ENCODE measurements at places on chromosomes 4 and X.

GRCh38 chrX:121301356-121301755, 253.9 kb downstream of the GLUD2 start:
- DNase-seq: no peak
- no peak overlapping the region for H3K4me3 ChIP-seq
- H3K27me3 ChIP-seq: no peaks in the 10 kb centered on the region
- H3K36me3 ChIP-seq: no peaks in the 10 kb centered on the region
- H3K27ac ChIP-seq: no peak overlapping the region
- H3K4me1 ChIP-seq: no peaks in the 10 kb centered on the region

DNA sequence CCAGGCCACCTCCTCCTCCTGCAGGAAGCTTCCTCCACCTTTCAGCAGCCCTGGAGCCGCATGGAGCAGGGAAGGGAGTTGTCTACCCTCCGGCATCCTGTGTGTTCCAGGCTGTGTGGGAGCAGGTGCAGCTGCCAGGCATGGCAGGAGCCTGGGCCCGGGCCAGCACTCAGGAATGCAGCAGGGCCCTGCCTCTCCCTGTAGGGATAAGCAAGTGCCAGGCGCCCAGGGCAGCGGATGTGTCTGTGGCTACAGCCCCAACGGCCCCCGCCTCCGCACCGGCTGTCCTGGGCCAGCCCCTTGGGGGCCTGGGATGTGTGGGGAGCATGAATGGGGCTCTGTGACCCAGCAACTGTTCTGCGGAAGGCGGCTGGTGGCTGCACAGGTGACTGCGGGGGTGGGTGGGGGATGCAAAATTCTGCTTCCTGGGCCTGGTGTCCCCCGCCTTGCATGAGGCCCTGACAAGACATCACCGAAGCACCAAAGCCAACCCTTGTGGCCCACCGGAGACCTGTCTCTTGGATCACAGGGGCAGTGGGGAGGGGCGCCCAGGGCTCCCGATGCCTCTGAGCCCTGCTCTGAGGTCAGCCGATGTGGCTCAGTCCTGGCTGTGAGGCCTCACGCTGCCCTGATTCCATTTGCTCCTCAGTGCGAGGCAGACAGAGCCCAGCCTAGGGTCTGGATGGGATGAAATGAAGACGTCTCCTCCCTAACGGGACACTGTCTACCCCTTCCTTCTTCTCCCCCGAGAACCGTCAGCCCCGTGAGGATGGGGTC, 1.4 kb upstream of the DOK7 start:
- H3K4me1 ChIP-seq: no peaks in the 10 kb centered on the region
- H3K27me3 ChIP-seq: peaks cover 52% of the 10 kb centered on the region
- no peak overlapping the region for H3K4me3 ChIP-seq
- no peak overlapping the region for H3K27ac ChIP-seq
- H3K36me3 ChIP-seq: no peaks in the 10 kb centered on the region

DNA sequence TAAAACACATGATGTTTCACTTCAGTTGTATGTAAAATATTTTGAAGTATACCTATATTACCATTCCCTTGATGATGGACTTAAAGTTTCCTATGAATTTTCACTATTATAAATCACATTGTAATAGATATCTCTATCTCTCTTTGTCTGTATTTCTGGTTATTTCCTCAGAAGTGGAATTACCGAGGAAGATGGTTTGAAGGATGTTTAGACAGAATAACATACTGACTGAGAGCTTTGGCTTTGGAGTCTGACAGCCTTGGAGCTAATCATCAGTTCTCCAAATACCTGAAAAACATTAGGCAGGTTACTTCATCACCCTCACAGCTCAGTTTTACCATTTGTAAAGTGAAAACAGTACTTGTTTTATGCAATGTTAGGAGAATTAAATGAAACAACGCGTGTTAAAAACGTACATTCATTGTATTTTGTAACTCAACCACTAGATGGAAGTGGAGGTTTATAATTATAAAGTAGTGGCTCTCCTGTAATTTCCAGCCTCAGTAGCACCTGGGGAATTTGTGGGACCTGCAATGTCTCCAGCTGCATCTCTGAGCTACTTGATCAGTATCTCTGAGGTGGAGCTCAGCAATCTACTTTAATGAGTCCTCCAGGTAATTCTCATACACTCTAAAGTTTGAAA, 14.3 kb downstream of the JCHAIN start:
- H3K27ac ChIP-seq: no peak overlapping the region
- peak; percentile 46 for DNase-seq
- no peaks in the 10 kb centered on the region for H3K4me1 ChIP-seq
- H3K36me3 ChIP-seq: no peaks in the 10 kb centered on the region

DNA sequence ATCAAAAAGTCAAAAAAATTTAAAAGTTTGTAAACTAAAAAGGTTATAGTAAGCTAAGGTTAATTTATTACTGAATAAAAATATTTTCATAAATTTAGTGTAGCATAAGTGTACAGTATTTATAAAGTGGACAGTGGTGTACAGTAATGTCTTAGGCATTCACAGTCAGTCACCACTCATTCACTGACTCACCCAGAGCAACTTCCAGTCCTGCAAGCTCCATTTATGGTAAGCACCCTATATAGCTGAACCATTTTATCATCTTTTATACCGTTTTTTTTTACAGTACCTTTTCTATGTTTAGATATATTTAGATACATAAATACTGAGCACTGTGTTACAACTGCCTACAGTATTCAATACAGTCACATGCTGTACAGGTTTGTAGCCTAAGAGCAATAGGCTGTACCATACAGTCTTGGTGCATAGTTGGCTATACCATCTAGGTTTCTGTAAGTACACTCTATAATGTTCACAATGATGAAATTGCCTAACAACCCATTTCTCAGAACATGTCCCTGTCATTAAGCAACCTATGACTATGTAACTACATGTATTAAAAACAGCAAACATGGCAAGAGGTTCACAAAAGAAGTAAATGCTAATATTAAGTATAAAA, 18.6 kb downstream of the ACSL4 start:
- H3K4me3 ChIP-seq: no peak overlapping the region
- H3K27ac ChIP-seq: no peak overlapping the region
- no peak for DNase-seq
- H3K36me3 ChIP-seq: no peaks in the 10 kb centered on the region
- H3K27me3 ChIP-seq: no peaks in the 10 kb centered on the region

DNA sequence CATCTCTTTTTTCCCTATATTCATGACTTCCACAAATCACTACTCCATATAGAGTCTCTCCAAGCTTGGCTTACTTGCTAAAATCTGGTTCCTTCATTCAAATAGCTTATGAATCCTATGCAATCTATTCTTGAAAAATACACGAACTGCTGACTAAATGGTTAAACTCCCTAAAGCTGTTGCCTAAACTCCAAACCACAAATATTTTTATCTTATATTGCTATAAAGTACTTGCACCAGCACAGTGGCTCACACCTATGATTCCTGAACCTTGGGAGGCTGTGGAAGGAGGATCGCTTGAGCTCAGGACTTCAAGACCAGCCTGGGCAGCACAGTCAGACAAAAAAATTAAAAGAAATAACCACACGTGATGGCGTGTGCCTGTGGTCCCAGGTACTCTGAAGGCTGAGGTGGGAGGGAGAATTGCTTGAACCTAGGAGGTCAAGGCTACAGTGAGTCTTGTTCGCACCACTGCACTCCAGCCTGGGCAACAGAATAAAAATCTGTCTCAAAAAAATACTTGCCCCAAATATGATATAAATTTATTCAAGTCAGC, 2.2 kb downstream of the FBXO8 start:
- no peak overlapping the region for H3K27ac ChIP-seq
- H3K36me3 ChIP-seq: no peaks in the 10 kb centered on the region
- H3K4me3 ChIP-seq: no peak overlapping the region

Data from H1 (cell line).